ENCODE measurements at places on chromosomes 13 and 19.
A peak's percentile ranks its signal among the peaks of the same experiment; 100 is the strongest.

GRCh38 chr13:66492479-66492878 lies 737.7 kb downstream of the PCDH9 start:
- no peak for DNase-seq

DNA sequence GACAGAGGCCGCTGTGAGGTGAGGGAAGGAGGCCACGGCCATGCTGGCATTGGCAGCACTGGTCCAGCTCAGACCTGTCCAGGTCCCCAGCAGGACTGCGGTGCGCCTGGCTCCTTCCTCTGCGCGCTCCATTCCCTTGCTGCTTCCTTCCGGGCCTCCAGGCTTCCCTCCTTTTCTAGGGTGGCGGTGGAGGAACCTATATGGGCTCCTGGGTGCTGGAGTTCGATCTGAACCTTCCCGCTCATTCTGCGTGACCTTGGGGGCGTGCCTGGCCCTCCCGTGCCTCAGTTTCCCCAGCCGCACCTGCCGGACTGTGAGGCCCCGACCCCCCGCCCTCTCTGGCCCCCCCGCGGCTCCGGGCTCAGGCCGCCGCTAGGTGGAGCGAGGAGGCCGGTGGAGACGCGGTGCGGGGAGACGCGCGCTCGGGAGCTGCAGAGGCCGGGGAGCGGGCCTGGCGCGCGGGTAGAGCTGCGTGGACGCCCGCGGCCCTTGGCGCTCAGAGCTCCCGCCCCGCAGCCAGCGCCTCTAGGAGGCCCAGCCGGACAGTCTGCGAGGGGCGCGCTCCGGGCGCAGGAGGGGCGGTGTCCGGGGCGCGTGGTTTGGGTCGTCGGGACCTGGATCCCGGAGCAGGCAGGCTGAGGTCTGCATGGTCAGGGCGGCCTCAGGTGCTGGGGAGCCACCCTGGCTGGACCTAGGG lies 29.9 kb downstream of the EFNA2 start:
- DNase-seq, result no peak

DNA sequence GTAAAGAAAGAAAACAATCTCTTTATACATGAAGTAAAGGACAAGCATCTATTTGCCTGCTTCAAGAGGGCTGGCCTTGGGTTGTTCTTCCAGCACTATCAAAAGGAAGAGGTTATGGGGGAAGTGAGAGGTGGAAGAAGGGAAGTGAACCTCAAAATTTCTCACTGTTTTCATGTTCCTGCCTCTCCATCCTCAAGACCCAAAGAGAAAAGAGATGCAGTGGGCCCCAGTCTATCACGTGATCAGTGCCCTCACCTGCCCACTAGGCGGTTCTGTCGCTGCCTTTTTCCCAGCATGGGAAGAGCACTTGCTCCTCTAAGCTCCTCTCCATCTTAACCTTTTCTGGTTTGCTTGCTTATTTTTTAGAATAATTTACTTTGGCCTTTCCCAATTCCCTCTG lies 6.2 kb upstream of the USP12 start:
- DNase-seq, result no peak

- DNase-seq, result no peak
Observed at GRCh38 chr19:1481224-1481892, 2.3 kb upstream of the C19orf25 start.

GRCh38 chr19:345320-345879 lies 804 bp upstream of the MIER2 start:
- DNase-seq, result no peak

DNA sequence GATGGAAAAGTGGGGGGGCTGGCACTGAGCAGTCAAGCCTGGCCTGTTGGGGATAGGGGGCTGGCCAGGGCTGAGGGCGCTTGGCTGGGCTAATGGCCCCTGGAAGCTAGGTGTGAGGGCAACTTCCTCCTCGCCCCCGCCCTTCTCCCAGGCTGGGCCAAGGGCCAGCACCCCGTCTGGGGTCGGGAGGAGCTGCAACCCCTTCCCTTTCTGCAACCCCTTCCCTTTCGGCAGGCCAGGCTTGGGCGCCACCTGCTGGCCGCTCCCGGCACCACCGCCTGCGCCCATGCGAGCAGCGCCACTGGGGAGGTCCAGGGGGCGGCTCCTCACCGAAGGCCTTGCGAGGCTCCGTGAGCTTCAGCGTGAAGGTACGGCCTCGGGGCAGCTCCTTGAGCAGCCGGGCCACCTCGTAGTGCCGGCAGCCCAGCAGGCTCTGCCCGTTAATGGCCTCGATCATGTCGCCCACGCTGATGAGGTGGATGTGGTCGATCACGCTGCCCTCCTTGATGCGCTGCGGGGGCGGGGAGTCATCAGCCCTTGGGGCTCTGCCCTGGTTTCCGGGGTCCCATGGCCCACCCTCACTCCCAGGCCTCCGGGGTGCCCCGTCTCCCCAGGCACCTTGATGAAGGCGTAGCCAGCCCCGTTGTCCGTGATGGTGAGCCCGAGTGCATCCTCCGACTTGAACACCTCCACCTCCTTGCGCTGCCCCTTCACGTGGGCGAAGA lies 5.0 kb upstream of the PTGER1 start:
- peak; percentile 30 for DNase-seq
